ENCODE measurements at places on chromosomes 1 and 21.

- DNase-seq: no peak
Observed at GRCh38 chr1:239997515-239998311, 94.0 kb upstream of the FMN2 start.

DNA sequence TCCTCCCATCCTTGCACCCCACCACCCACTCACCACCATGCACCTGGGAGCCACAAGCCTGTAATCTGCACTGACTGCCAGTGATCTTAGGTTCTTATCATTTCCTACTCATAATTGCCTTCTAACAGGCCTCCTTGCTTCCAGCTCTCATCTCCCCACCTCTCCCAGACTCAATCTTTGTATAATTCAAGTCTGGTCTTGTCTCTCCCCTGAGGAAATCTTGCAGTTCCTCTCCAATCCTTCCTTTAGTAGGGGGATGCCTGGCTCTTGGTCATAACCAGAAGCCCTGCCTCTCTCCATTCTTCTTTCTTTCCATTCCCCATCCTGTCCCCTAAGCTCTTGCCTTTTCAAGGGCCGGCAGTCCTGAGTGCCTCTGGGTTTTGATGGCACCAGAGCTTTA lies 27.8 kb downstream of the PIGM start:
- no peak for DNase-seq

- no peak for DNase-seq
Observed at GRCh38 chr21:40128891-40129290, 261.7 kb downstream of the PCP4 start.

DNA sequence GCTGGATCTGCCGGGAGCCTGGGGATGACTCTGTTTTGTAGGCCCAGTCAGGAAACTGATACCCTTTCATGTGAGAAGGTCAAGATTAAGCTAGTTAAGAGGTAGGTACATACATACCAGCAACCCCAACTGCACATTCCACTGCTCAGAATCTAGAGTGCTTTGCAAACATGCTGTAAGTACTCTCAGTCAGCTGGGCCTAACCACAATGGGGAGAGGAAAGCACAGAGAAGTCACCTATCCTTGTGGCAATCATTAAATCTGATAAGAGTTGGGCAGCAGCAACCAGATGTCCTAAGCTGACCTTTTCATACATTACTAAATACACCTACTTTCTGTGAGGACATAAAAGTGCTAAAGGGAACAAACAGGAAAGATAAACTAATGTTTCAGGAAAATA lies 2.5 kb downstream of the ETV3 start:
- no peak for DNase-seq

DNA sequence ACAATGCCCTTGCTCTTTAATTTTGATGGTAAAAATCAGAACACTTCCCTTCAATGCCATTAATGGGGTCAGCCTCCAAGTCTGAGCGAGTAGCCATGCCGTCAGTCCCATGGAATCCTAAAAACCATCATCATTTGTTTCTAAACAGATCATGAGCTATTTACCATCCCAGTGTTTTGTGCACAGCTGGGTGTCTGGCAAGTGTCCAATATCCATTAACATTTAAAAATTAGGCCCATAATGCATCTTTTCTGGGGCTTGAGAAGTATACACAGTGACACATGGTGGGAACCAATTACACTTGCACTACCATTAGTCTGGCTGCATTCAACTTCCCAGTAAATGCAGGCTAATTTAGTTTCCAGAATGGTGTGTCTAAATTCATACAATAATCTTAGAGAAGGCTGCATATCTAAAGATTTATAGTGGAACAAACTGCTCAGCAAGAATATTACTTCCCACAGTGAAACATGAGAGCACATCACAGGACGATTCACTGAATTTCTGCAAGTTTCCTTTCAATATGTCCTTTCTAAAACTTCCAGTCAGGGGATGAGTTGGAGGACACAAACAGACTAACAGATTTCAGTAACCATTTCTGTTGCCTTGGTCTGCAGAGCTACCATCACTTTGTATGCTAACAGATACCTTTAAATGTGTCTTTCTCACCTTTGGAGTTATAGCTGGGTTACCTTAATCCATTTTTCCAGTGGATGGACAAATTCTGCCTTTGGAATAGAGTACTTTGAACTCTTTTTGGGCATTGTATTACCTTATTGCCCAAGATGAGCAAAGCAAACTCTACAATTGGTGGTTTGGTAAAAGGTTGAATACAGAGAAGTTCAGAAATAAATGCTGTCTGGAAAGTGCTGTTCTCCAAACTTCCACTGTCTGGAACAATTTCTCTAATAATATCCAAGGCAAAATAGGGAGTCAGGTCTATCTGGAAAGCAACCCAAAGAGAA lies 258.0 kb downstream of the PTBP2 start:
- DNase-seq: no peak
